Activated CD4-positive, alpha-beta T cell treated with anti-CD3 and anti-CD28 coated beads for 24 hours (primary cell): ENCODE measurements at places on chromosomes 7 and 10.

DNA sequence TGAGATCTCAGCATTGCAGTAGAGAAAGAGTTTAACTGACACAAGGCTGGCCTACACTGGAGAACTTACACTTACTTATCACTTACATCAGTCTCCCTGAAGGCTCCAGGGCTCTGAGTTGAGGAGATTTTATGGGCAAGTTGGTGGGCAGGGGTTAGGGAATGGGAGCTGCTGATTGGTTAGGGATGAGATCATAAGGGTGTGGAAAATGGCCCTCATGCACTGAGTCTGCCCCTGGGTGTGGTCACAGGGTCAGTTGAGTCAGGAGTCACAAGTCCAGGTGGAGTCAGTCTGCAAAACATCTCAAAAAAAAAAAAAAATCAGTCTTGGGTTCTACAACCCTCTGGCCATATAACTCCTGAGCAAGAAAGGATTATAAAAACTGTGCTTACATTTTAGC lies 60.5 kb downstream of the PPP1R17 start:
- no peak for DNase-seq

- no peak for DNase-seq
Measured at GRCh38 chr10:100749309-100750217, 4.2 kb downstream of the PAX2 start.

- DNase-seq: no peak
Measured at GRCh38 chr10:70784471-70784870, 706 bp downstream of the TBATA start.

DNA sequence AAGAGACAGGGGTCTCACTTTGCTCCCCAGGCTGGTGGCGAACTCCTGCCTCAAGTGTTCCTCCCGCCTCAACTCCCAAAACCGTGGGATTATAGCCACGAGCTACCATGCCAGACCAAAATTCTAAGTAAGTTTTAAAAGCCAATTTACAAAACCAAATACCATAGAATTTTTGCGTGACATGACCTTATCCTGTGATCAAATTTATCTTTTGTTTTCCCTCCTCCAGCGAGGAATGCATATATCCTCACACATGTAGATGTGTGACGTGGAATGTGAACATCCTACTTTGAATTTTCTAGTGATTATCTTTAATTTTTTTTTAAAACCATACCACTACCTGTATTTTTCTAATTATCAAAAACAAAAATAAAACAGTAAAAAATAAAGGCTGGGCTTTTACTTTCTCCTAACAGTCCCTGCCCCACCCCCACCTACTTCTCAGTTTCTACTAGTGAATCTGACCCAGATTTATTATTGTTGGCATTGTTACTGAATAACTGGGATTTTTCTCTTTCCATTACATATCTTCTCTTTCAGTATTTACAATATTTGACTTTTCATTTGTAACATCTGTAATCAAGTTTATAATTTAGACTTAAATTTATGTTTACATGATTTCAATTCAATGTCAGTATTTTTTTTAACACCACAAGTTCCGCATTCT lies 26.0 kb downstream of the CYTH3 start:
- DNase-seq: no peak

- DNase-seq: no peak
Measured at GRCh38 chr7:141674171-141674671, 27.7 kb downstream of the DENND11 start.

GRCh38 chr10:113278664-113279063 lies 274.2 kb upstream of the HABP2 start:
- no peak for DNase-seq

- no peak for DNase-seq
Measured at GRCh38 chr10:58870070-58870469, 306.4 kb upstream of the PHYHIPL start.

- no peak for DNase-seq
Measured at GRCh38 chr7:77320137-77320536, 96.0 kb downstream of the GSAP start.

GRCh38 chr10:106931159-106931852 lies 233.2 kb downstream of the SORCS1 start:
- no peak for DNase-seq

- no peak for DNase-seq
Measured at GRCh38 chr7:130145424-130146100, 59.6 kb downstream of the TMEM209 start.

DNA sequence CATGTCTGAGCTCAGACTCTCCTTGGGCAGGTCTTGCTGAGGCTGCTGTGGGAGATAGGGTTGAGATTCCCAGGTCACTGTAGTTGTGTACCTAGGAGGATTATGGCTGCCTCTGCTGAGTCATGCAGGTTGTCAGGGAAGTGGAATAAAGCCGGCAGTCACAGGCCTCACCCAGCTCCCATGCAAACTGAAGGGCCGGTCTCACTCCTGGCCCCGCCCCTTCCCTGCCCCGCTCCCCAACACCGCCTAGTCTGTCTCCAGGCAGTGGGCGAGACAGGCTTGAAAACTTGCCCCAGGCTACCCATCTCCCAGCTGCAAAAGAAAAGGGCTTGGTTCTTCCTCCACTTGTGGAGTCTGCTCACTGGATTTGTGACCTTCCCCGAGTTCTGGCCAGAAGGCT lies 41.6 kb upstream of the SDHAF3 start:
- DNase-seq: no peak
